ENCODE measurements at places on chromosomes 16 and 17.

DNA sequence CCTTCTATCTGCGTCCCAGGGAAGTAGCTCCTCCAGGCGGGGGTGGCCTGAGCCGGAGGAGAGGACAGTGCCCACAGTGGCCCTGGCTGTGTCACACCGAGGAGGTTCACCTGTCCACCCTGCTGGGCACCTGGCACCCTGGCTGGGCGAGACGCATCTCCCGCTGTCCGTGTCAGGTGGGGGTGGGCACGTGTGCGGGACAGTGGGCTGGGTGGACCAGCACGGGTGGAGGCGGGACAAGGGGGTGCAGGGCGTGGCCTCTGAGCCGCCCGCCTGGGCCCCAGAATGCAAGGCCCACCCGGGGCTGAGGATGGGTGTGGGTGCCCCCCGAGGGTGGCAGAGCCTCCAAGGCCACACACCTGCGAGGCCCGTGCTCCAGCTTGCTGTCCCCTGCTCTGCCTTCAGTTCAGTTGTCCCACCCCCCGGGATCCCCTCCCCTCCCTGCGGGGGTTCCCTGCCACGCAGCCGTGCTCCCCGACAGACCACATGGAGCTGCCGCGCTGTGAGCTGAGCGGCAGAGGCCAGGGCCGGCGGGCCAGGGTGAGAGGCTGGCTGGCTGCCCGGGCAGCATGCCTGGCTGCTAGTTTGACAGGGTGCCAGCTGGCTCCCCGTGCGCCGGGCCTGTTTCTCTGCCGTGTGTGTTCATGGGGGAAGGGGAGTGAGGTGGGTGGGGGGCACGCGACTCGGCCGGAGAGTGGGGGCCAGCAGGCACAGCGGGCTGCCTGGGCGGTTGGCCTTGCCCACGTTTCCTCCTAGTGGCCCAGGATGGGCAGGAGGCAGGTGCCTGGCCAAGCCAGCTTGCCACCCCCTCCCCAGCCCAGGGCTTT lies 33.9 kb downstream of the BAHCC1 start:
- no peak for DNase-seq

GRCh38 chr17:40722241-40722640 lies 18.7 kb upstream of the KRT24 start:
- no peak for DNase-seq

- no peak for DNase-seq
Observed at GRCh38 chr16:89765292-89765830, 44.0 kb downstream of the ZNF276 start.

DNA sequence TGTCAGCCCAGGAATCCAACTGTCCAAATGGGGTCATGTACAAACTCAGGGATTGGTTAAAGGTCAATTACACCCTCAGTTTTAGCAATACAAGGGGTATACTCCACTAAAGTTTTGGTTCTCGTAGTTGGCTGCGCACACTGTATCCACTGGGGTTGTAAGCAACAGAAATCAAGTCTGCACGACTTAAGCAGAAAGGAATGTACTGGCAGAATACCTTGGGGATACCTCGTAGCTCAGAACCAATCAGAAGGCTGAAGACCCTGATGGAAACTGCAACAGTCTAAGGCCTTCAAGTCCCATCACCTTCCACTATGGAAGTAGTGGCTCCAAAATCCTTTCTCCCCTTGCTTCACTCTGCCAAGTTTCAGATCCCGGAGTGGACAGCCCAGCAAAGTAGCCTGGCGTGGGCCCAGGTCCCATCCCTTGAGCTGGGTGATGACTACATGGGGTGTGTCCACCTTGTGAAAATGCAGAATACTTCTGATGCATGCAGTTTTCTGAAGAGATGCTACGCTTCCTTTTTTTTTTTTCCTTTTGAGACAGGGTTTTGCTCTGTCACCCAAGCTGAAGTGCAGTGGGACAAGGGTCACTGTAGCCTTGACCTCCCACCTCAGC lies 21.1 kb upstream of the RPH3AL start:
- no peak for DNase-seq

GRCh38 chr17:7014261-7014994 lies 2.0 kb downstream of the RNASEK start:
- DNase-seq, result peak; percentile 96

DNA sequence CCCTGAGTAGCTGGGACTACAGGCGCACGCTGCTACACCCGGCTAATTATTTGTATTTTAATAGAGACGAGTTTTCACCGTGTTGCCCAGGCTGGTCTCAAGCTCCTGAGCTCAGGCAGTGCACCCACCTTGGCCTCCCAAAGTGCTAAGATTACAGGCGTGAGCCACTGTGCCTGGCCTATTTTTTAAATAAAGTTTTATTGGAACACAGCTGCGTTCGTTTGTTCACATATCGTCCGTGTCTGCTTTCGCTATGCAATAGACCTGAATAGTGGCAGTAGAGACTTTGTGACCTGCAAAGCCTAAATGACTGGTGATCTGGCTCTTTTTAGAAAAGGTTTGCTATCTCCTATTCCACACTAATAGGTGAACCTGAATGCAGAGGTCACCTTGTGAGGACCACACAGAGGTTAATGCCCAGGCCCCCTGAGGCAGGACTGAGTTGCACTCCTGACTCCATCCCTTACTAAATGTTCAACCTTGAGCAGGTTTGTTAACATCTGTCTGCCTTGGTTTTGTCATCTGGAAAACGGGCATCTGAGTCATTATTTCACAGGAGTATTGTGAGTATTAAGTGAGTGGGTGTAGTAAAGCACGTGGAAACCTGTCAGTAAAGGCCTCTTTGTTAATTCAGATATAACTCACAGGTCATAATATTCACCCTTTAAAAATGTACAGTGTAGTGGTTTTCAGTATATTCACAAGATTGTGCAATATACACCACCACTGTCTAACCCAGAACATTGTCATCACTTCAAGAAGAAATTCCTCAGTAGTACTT lies 157.5 kb upstream of the CACNG5 start:
- DNase-seq, result no peak

DNA sequence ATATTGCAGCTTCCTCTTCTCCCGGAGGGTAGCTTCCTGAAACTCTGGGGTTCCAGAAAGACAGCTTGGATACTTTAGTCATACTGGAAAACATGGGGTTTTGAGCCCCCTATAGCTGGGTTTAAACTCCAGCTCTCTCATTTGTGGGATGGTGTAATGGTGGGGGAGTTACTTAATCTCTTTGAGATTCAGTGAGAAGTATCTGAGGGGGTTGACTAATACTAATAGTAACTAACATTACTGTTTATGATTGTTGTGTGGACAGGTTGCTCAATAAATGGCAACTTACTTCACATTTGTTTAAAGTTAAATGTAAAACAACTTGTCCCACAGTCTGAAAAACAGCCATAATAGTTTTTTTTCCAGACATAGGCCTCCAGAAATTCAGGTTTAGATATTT lies 5.1 kb upstream of the SUZ12 start:
- no peak for DNase-seq

DNA sequence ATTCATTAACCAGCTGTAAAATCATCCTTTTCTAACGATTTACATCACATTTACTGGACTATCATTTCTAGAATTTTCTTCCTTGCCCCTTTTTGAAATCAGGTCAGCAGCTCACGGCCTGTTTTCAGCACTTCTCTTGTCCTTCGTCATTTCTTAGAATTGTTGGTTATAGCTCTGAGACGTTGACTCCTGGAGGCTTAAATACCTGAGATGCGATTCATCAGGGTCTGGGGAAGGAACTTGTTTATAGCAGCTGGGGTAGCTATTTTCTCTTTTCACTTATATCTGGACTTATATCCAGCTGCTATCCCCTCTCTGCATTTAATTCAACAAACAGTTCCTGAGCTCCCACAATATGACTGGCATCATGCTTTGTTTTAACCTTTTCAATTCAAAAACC lies 338.7 kb upstream of the TNRC6C start:
- no peak for DNase-seq

GRCh38 chr17:72401883-72402726 lies 281.3 kb downstream of the SOX9 start:
- DNase-seq, result no peak

GRCh38 chr17:56152874-56153602 lies at the start of gene ANKFN1:
ANKFN1 (plus strand) TSS chr17:56153475; CDS start chr17:56212668, 59,193 bp downstream.
- no peak for DNase-seq

DNA sequence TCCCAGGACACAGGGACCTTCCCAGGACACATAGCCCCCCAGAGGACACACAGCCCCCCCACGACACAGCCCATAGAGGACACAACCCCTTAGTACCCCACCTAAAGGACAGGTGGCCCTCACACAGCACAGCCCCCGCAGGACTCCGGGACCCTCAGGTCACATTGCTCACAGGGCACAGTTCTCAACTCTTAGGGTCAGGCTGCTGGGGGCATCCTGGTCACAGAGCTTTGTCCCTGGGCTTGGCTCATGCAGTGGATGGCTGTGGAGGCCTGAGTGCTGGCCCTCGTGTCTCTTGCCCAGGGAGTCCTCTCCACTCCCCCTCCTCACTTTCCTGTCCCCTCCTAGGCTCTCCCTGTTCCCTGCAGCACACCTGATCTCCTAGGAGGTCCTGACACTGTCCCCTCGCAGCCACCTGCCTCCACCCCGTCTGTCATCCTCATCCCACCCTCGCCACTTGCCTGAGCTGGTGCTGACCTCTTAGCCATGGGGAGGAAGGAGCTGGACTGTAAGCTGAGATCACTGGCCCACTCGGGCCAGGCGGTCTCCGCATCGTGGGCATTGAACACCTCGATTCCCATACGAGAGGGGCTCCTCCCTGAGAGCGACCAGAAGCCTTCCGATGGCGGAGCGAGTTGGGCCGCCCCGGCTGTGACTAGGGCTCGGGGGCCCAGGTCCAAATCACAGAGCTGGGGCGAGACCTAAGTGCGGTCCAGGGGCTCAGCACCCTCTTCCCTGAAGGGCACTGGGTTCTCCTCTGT lies 1.4 kb upstream of the WDR45B start:
- no peak for DNase-seq

DNA sequence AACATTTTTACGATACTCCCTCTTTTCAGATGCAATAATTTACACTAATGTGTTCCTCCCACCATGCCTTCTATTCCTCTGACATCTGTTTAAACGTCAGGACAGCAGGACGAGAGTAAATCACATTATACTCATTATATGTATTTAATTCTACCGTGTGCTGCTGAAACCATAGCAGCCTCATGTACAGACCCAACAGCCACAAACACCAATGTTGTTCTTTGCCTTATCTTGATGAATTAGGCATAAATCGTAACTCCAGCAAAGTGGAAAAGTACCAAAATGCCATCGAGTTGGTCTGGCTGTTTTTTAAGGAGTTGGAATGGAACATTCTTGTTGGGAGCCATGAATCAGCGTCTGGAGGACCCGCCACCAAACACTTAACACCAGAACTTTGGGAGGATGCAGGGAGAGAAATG lies 82.9 kb upstream of the FOXF1 start:
- no peak for DNase-seq

DNA sequence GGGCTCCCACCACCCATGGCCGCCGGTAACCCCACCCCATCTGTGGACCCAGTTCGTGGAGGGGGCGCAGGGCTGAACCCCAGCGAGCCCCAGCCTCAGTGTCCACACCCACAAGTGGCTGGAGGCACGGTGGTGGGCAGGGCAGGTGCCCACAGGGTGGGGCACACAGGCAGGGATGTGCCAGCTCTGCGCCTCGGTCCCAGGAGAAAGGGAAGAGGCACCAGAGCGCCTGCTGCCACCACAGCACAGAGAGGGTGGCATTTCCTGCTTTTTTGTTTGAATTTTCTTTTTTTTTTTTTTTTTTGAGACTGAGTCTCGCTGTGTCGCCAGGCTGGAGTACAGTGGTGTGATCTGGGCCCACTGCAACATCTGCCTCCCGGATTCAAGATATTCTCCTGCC lies 19.0 kb downstream of the ZFPM1 start:
- DNase-seq, result no peak

GRCh38 chr16:19354371-19354770 lies 63.3 kb upstream of the TMC5 start:
- DNase-seq, result no peak

GRCh38 chr17:20116683-20117309 lies 107.6 kb downstream of the SPECC1 start:
- peak; percentile 8 for DNase-seq

DNA sequence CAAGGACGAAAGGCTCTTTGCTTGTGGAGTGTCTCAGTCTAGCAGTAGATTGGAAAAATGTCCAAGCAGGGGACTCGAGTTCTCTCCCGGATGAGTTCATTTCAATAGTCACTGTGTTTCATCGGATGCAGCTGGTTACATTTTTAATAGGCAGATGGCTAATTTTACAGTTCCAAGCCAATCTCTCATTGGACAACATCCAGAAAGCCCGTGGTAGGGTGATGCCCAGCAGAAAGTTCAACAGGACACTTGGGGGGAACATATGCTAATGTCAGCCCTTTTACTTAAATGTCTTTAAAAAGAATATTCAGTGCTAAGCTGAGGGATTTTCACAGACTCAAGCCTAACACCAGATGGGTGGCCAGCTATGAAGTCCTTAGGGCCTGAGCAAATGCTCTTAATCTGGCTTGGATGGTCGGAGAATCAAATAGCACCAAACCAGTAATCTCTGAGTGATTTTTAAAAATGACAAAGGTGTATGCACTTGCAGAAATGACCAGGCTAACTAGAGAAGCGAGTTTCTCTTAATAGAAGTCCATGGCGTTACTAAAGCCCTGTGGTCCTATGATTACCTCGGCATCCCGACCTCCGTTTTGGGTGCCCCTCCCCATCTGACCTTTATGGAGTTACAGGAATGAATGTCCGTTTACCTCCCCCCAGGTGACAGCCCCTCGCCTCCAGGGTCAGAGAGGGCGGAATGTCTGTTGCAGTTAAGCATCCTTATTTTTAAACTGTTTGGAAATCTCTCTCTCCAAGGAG lies 289.2 kb upstream of the SALL1 start:
- no peak for DNase-seq

- no peak for DNase-seq
Observed at GRCh38 chr17:40151414-40151963, 11.2 kb downstream of the CASC3 start.

- no peak for DNase-seq
Observed at GRCh38 chr17:29593591-29594518, 923 bp downstream of the ANKRD13B start.

Data from stimulated activated CD4-positive, alpha-beta T cell treated with anti-CD3 and anti-CD28 coated beads, Interleukin-1b, Interleukin-23, amount 100 ng/mL, for 24 hours (primary cell).